ENCODE measurements at places on chromosomes 16 and 17. TPM values are rescaled to one million over a fixed set of nuclear protein-coding genes. Genes with fewer than 3 reads are reported as not detected.

Gene DNAH2
- polyA plus RNA-seq = not detected

Gene GFER
- polyA plus RNA-seq = 31.9 TPM

Gene TBC1D3I
- not detected for polyA plus RNA-seq

Gene PRR14
- polyA plus RNA-seq = 17.6 TPM

Gene ARMC7
- 5.0 TPM for polyA plus RNA-seq

Gene MT1H
- not detected for polyA plus RNA-seq

Gene HBA2
- 601 TPM for polyA plus RNA-seq

Gene RASD1
- 0.27 TPM for polyA plus RNA-seq

Gene TMEM235
- polyA plus RNA-seq = not detected

Gene KRT14
- polyA plus RNA-seq = not detected

Gene MYO15A
- polyA plus RNA-seq = 2.0 TPM

Gene FOXL1
- polyA plus RNA-seq = not detected

Gene CA7
- not detected for polyA plus RNA-seq

Gene UBB
- 2,698 TPM for polyA plus RNA-seq

Gene CASKIN2
- polyA plus RNA-seq = not detected

Gene RASL10B
- polyA plus RNA-seq = not detected

Gene CRISPLD2
- 0.08 TPM for polyA plus RNA-seq

DNA sequence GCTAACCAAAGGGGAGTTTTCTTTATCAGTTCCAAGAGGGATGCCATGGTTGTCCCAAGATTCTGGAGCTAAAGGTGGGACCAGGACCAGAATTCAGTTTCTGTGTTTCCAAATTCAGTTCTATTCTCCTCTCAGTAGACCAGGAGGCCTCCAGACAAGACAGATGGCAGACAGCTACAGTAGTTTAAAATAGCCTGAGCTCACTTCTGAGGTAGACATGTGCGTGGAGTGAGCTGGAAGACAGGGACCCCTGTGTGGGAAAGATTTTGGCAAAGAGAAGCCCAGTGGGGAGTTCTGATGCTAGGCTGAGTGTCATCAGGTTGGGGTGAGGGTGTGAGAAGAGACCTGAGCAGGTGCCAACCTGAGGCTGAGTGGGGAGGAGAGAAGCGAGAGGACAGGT lies 95.4 kb downstream of the PRKCB start:
- DNase-seq = no peak

GRCh38 chr16:66512272-66513110 lies 37.4 kb downstream of the TK2 start:
- DNase-seq = no peak

DNA sequence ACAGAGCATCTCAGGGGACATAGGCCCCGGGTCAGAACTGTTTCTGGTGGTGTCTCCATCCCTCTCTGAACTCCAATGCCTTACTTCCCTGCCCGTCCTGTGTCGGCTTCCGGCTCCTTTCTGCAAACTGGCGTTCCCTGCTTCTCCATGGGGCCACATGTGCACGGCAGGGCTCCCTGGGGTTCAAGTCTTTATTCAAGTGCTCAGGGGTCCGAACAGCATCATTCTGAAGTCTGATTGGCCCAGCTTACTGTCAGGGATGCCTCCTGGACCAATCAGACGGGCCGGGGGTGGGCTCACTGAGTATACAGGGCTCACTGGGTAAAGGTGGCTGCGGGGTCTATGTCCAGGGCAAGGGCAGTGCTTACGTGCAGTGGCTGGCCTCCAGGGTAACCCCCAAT lies 17.1 kb downstream of the C16orf82 start:
- no peak for DNase-seq

- no peak for DNase-seq
Measured at GRCh38 chr16:7257016-7257415, 75.6 kb upstream of the RBFOX1 start.

- DNase-seq = no peak
Measured at GRCh38 chr17:73348018-73348828, 36.4 kb upstream of the CDC42EP4 start.

DNA sequence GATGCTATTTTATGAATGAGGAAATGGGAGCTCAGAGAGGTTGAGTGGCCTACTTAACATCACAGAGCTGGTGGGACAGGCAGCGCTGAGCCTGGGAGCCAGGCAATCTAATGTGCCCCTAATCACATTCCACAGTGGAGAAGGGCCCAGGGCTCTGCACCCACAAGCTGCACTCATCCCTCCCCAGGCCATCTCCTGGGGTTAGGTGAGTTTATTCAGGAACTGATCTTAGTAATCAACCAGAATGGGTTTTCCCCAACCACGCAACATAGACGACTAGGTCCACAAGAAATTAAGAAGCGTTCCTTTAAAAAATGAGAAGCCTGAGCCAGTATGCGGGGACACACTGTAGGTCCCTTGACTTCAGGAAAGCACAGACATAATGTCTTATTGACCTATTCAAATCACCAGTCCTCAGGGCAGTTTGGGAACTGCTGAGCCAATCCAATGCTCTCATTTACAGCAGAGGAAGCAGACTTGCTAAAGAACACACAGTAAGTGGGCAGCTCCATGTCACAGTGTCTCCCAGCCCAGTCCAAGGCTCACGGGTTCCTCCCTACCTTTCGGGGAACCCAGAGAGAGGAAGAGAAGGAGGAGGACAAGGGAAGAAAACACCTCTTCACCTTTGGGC lies 2.3 kb downstream of the MPP3 start:
- no peak for DNase-seq

GRCh38 chr17:57625957-57626356 lies 119.1 kb downstream of the CCDC182 start:
- DNase-seq = no peak

- peak; percentile 98 for DNase-seq
Measured at GRCh38 chr17:82449131-82449882, 1.2 kb downstream of the CYBC1 start.

GRCh38 chr16:10067406-10067805 lies 114.8 kb downstream of the GRIN2A start:
- DNase-seq = no peak

GRCh38 chr17:59858167-59858816 lies 34.5 kb downstream of the TUBD1 start:
- DNase-seq = no peak

- no peak for DNase-seq
Measured at GRCh38 chr17:73455050-73455687, 143.4 kb upstream of the CDC42EP4 start.

GRCh38 chr17:49100601-49101000 lies 32.0 kb upstream of the B4GALNT2 start:
- DNase-seq = no peak

DNA sequence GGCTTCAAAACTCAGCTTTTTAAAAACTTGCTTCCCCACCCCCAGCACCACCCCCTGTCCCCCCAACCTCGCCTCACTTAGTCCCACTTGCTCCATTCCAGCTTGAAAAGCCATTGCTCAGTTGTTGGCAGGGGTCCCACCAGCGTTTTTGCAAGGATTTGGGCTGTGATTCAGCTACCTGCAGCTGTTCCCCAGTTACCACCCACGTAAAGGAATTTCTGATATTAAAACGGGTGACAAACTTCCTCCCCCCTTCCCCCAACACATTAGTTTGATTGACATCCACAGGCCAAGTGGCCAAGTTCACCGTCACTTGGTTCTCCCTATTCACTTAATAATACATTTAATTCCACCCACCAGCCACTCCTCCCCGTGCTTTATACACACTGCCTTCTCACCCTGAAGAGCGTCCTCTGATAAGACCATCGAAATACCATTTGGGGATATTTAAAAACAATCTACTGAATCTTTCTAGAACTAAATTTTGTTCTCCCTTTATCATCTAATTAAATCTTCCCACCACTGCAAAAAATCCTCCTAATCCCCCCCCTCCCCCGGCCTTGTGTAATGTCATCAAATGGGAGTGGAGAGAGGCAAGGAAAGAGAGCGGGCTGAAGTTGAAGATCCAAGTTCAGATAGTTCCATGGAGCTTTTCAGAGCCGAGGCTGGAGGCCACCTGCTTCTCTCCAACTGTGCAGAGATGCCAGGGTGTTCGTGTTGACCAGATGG lies 55.1 kb downstream of the SOX9 start:
- DNase-seq = no peak

DNA sequence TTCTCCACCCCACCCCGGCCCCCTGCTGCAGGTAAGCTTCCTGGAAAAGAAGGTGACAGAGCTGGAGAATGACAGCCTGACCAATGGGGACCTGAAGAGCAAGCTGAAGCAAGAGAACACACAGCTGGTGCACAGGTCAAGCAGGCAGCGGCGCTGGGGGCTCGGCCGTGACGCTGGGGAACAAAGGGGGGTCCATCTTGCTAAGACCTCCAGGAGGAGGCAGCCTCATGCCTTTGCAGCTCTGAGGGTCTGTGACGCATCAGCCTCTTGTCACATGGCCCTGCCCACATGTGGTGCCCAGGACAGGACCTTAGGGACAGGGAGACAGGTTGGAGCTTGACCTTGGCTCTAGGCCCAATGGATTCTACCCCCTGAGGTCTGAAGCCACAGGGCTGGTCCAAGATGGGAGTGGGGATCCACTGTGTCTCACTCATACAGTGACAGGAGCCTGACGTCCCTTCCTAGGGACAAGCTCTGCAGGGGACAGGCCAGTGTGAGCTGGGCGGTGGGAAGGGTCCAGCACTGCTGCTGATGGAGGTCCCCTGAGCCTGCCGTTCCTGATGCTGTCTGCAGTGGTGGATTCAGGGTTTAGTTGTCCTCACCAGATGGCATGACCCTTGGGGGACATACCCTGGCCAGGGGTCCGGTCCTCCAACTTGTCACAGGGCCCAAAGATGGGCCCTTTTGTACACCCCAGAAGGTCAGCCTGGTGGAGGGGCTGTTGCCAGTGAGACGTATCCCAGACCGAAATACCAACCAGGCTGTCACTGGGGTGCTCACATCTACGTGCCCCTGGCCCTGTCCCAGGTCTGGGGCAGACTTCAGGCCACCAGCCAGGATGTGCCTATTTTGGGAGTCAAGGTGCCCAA lies 132.6 kb downstream of the RAB11FIP4 start:
- no peak for DNase-seq

- DNase-seq = no peak
Measured at GRCh38 chr17:8417806-8418205, 17.9 kb upstream of the NDEL1 start.

- DNase-seq = no peak
Measured at GRCh38 chr16:82594114-82594513, 32.7 kb upstream of the CDH13 start.

DNA sequence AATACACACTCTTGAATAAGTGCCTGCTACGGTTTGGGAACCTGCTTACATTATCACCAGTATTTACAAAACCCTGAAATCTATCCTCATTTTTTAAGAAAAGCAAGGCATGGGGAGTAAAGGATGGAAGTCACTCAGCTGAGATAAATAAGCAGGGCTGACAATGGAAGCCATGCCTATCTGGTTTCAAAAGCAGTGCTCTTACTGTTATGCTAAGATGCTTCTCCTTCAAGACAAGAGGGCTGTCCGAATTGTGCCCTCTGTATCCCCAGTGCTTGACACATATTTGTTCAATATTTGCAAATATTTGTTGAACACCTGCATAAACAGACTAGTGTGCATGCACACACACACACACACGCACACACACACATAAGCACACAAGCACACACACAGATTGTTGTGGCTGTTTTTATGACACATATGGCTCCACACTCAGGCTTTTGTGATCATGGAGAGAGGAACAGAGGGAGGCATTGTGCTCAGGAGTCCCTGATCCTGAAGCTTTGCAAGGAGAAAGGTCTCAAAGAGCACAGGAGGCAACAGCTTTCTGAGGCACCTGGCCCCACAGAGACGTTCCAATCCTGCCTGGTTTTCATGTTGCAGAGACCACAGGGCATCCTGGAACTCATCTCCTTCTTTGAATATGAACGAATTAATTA lies 401.6 kb upstream of the CDH11 start:
- no peak for DNase-seq

- DNase-seq = no peak
Measured at GRCh38 chr16:78654929-78655328, 555.5 kb downstream of the WWOX start.

- no peak for DNase-seq
Measured at GRCh38 chr17:19705201-19705600, 11.2 kb downstream of the SLC47A2 start.

GRCh38 chr17:58330997-58331814 lies 2.6 kb upstream of the TSPOAP1 start:
- DNase-seq = peak; percentile 62

DNA sequence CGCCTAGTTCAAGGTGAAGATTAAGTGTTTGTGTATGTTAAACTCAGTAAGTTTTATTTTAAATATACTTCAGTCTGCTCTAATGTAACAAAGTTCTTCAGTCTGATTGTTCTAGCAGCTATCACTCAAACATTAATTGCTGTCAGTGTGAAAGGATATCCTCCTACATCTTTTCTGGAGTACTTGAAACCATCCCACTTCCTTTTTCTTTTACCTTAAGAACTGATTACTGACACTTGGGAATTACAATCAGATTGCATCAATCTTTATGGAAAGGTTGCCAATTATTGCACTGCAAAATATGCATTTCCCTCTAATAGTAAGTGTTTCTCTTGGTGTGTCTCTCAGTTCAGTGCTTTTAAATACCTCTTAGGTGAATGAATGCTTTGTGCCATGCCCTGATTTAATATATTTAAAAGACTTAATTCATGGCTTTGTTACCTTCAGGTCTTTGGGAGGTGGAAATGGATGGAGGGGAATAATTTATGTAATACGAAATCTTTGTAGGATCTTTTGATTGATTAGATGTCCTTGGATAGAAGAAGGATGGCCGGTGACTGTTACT lies 16.6 kb downstream of the MRTFB start:
- no peak for DNase-seq

- no peak for DNase-seq
Measured at GRCh38 chr17:58156839-58157803, 8.9 kb downstream of the OR4D1 start.

GRCh38 chr17:15048933-15049794 lies 216.0 kb downstream of the PMP22 start:
- DNase-seq = no peak

- no peak for DNase-seq
Measured at GRCh38 chr16:56935201-56935600, 3.3 kb downstream of the HERPUD1 start.

DNA sequence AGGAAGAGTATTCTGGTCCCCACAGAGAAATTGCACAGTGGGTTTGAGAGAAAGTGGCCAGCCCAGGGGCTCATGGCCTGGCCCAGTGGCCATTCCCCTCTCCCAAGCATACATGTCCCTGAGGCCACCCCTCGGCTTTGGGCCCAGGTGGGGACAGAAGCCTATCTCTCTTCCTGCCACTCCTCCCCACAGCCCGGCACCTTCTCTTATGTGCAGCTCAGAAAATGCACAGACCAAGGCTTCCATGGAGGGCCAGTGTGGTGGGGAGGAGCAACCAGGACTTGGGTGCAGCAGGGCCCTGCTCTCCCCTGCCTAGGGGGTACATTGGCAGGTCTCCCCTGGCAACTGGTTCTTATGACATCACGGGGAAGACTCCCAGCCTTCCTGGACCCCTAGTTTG lies at the start of gene C16orf90:
Gene C16orf90 (minus strand): TSS at position 314 of the 400 bp plus-strand sequence. CDS start 68 bp downstream, at position 246.
- no peak for DNase-seq

Measured in naive B cell (primary cell).